ENCODE measurements at places on chromosomes 13 and 19.

DNA sequence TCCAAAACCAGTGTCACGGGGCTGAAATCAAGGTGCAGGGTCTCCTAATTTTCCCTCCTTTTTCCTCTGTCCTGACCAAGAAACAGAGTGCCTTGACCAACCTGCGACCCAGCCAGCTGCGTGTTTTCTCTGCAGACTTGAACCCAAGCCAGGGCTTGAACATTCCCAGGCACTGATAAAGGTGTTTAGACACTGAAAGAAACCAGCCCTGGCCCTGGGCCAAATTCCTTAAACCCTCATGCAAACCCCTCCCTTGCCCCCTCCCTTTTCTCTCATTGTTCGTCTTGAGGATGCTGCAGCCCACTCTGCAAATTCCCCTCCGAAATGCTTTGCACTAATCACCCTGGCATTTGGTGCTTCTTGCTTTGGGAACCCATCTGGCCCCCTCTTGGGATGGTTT is 9.5 kb upstream of the FFAR2 start:
- no peak for DNase-seq

DNA sequence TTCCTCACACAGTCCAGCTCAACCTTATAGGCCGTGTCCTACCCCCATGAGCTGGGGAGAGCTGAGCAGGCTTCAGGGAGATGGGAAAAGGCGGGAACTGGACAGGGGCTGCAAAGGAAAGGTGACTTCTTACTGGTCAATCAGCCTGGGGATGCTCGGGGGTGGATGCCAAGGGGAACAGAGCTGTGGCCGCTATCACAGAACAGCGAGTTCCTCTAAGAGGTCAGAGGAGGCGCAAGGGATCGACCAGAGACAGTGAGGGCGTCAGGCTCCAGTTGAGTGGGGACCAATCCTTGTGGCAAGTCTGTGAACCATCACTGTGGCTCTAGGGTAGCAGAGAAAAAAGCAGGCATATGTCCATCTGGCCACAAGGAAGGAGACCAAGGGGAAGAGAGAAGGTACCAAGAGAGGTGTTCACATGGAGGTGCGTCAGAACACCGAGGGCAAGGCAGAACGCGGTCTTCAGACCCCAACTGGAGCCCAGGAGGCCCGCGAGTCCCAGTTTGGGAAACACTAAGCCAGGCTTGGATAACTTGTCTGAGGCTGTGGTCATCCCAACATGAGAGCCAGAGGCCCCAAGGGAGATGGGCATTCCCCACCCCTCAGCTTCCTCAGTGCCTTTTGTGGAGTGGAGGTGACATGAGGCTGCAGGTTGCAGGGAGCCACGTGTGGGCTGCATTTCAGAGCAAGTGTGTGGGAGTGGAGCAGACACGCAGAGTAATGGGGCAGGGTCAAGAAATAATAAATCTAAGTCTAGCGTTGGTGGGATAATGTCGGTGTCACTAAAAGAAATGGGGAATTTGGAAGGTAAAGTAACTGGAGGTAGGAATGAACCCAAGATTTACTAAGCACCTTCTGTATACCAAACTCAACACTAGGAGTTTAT is 3.9 kb downstream of the F10 start:
- DNase-seq, result no peak

GRCh38 chr19:3227054-3227626 is 2.7 kb downstream of the CELF5 start:
- DNase-seq, result no peak

DNA sequence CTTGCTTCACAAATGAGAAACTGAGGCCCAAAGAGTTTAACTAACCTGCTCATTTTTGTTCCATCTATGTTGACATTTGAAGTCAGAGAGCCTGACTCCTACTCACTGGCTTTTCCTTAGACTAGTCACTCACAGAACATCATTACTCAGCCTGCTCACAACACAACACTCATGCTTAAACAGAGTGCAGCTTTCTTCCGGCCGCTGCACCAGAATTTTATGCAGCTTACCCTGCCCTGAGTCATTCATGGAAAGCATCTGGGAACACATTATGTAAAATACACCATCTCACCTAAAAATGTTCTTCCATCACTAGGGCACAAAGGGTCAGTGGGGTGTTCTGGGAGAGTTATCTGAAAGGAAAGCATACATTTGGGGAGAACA is 303.4 kb downstream of the SPRY2 start:
- DNase-seq, result no peak

DNA sequence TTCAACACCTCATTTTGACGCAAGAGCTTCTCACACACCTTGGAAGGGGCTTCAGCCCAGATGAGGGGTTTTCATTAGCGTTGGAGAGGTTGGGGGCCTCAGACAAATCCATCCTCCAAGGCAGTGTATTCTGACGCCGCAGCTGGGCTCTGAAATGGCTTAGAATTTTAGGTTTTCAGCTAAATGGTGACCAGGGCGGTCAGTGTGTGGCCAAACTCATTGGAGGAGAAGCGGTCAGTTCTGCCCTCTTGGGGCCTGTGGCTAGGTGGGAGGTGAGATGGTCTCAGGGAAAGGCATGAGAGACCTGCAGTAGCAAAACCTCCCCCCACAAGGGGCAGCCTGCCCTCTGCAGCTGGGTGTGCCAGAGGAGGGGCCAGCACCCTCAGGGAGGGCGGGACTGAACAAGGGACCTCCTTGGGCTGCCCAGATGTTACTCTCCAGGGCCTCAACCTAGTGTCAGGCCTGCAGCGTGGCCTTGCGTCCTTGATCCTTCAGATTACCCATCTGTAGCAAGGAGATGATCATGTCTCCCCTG is 155.8 kb downstream of the URI1 start:
- DNase-seq, result no peak

Measured in stimulated activated CD4-positive, alpha-beta T cell treated with anti-CD3 and anti-CD28 coated beads, Interleukin-2, amount 100 ng/mL, for 24 hours (primary cell).